Cardiac muscle cell (in vitro differentiated cells and primary cell): ENCODE measurements at places on chromosomes 2 and 18. TPM values are rescaled to one million over a fixed set of nuclear protein-coding genes. Genes with fewer than 3 reads are reported as not detected.

DNA sequence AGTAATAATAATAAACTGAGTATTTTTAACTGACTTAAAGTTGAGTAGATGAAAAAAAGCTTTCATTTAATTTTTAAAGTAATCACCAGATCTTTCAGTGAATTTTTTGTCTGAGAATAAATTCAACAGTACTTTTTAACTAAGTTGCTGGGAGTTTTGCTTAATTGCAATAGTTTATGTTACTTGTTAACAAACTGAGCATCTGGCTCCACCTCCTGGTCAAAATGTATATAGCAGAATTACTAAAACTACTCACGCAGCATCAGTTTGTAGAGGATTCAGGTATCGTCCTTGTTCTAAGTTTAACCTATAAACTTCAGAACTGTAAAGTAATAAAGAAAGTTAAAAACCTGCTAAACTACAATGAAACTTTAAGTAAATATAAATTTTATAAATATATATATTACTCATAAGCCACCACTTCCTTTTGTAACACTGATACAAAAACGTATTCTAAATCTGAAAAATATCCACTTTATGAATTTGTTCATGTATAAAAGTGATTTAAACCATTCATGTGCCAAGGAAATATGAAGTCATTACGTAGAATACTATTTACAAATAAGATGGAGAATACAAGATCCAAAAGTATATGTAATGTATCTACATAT is 21.3 kb downstream of the NOL10 start:
- H3K27ac ChIP-seq: no peak overlapping the region
- H3K4me3 ChIP-seq: no peak overlapping the region
- H3K4me1 ChIP-seq: no peaks in the 10 kb centered on the region
- H3K27me3 ChIP-seq: no peaks in the 10 kb centered on the region
- H3K36me3 ChIP-seq: peaks cover 17% of the 10 kb centered on the region
- peak; percentile 74 for DNase-seq

DNA sequence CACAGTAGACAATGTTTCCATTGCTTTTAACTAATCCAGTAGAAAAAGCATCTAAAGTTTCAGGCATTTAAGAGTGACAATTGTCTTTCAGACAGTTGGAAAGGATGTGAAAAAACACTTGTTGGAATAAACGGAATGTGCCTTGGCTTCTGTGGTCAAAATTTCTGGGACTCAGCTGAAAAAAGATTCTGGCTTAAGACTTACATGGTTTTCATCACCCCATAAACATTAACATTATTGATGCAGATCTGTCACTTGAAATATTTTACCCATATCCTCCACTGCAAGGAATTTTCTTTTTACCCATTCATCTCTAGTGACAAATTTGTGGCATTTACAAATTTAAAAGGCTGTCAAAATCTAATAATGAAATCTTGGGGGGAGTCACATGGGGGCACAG is 166.0 kb downstream of the SRBD1 start:
- H3K4me1 ChIP-seq: no peaks in the 10 kb centered on the region
- no peak overlapping the region for H3K4me3 ChIP-seq
- no peaks in the 10 kb centered on the region for H3K36me3 ChIP-seq
- H3K27me3 ChIP-seq: no peaks in the 10 kb centered on the region
- H3K27ac ChIP-seq: no peak overlapping the region

The FOXD4L1 gene
- total RNA-seq: 0.81 and 1.2 TPM in 2 replicates

GRCh38 chr2:81645745-81646301 is 1341.3 kb upstream of the LRRTM1 start:
- no peaks in the 10 kb centered on the region for H3K27me3 ChIP-seq
- H3K36me3 ChIP-seq: no peaks in the 10 kb centered on the region
- no peak for DNase-seq
- no peaks in the 10 kb centered on the region for H3K4me1 ChIP-seq
- H3K27ac ChIP-seq: no peak overlapping the region

- H3K27ac ChIP-seq: peak overlapping the region; percentile 78
- H3K4me3 ChIP-seq: no peak overlapping the region
- H3K4me1 ChIP-seq: peaks cover 34% of the 10 kb centered on the region
- no peaks in the 10 kb centered on the region for H3K27me3 ChIP-seq
- no peaks in the 10 kb centered on the region for H3K36me3 ChIP-seq
These were observed 315.7 kb downstream of the GBX2 start for GRCh38 chr2:235852526-235852920.

DNA sequence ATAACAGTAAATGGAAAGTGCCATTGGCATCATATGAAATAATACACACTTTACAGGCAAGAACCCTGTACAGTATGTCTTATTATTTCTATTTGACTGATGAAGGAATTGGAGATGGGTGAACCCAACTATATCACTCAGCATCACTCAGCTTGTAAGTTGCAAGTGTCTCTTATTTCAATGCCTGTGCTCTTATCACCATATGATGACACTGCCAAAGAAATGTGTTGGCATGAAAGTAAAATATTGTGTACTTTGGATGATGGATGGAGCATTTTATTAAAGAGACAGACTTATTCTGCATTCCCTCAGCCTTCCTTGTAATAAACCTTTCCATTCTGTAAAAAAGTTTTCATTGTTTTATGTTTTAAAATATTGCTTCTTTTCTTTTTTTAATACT is 927.5 kb upstream of the VRK2 start:
- no peak overlapping the region for H3K4me3 ChIP-seq
- DNase-seq: no peak
- no peaks in the 10 kb centered on the region for H3K4me1 ChIP-seq

The GNAL gene
- total RNA-seq: 10.4 and 13.3 TPM in 2 replicates

- no peaks in the 10 kb centered on the region for H3K4me1 ChIP-seq
- H3K27me3 ChIP-seq: no peaks in the 10 kb centered on the region
- no peaks in the 10 kb centered on the region for H3K36me3 ChIP-seq
- DNase-seq: no peak
- no peak overlapping the region for H3K4me3 ChIP-seq
These were observed 18.7 kb upstream of the NEMP2 start for GRCh38 chr2:190553254-190553653.

DNA sequence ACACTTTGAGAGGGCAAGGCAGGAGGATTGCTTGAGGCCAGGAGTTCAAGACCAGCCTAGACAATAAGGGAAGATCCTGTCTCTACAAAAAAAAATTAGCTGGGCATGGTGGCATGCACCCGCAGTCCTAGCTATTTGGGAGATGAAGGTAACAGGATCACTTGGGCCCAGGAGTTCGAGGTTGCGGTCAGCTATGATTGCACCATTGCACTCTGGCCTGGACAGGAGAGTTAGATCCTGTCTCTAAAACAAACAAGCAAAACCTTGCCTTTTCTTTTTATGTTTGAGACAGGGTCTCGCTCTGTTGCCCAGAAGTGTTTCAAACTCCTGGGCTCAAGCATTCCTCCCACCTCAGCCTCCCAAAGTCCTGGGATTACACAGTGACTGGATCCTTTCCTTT is 14.5 kb upstream of the THADA start:
- DNase-seq: no peak
- H3K36me3 ChIP-seq: no peaks in the 10 kb centered on the region
- no peak overlapping the region for H3K4me3 ChIP-seq
- peaks cover 4% of the 10 kb centered on the region for H3K4me1 ChIP-seq

The ABCG5 gene
- total RNA-seq: 0.18 TPM in 1 of 2 replicates, not detected in the other

DNA sequence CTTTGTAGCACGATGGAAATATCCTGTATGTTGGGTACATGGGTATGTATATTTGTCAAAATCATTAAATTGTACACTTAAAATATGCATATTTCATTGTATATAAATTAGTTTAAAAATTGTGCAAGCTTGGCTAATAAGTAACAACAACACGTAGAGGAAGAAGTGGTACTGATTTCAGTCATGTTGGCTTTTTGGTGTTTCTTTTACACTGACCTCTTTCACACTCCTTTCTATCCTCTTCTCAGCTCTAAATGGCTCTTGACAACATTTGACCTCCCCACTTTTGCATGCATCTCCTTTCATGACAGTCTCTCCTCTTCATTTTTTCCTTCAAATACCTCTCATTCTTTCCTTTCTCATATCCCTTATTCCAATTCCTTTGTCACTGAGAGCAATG is 801.4 kb upstream of the ZEB2 start:
- no peak overlapping the region for H3K4me3 ChIP-seq
- H3K27me3 ChIP-seq: no peaks in the 10 kb centered on the region
- DNase-seq: no peak
- no peak overlapping the region for H3K27ac ChIP-seq
- no peaks in the 10 kb centered on the region for H3K4me1 ChIP-seq
- no peaks in the 10 kb centered on the region for H3K36me3 ChIP-seq

The ELP2 gene
- 27.1 and 39.2 TPM in 2 replicates for total RNA-seq

- H3K4me1 ChIP-seq: no peaks in the 10 kb centered on the region
- no peaks in the 10 kb centered on the region for H3K36me3 ChIP-seq
- no peak for DNase-seq
- H3K27ac ChIP-seq: no peak overlapping the region
- no peak overlapping the region for H3K4me3 ChIP-seq
These were observed 32.5 kb downstream of the NABP1 start for GRCh38 chr2:191710411-191710900.

The ERICH2 gene
- total RNA-seq: 1.0 and 1.5 TPM in 2 replicates

The CAPN14 gene
- 0.21 and 0.39 TPM in 2 replicates for total RNA-seq

The GBX2 gene
- 0.89 TPM in 1 of 2 replicates, not detected in the other for total RNA-seq

DNA sequence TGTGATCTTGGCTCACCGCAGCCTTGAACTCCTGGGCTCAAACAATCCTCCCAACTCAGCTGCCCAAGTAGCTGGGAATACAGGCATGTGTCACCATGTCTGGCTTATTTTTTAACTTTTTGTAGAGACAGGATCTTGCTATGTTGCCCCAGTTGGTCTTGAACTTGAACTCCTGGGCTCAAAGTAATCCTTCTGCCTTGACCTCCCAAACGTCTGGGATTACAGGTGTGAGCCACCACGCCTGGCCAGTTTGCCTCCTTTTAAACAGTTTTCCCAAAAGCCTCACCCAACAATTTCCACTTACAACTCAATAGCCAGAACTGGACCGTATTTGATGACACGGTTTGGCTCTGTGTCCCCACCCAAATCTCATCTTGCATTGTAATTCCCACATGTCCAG is 300.9 kb upstream of the STON1 start:
- H3K36me3 ChIP-seq: no peaks in the 10 kb centered on the region
- H3K4me3 ChIP-seq: no peak overlapping the region
- no peak overlapping the region for H3K27ac ChIP-seq

The TAF4B gene
- 2.0 and 8.2 TPM in 2 replicates for total RNA-seq

The IL18RAP gene
- total RNA-seq: 0.09 TPM in 1 of 2 replicates, not detected in the other

- no peak overlapping the region for H3K27ac ChIP-seq
- no peak overlapping the region for H3K4me3 ChIP-seq
- H3K36me3 ChIP-seq: no peaks in the 10 kb centered on the region
- peaks cover 20% of the 10 kb centered on the region for H3K4me1 ChIP-seq
- no peaks in the 10 kb centered on the region for H3K27me3 ChIP-seq
- no peak for DNase-seq
These were observed 51.8 kb upstream of the CYRIA start for GRCh38 chr2:16717477-16717876.

The SLC4A3 gene
- total RNA-seq: 38.8 and 39.8 TPM in 2 replicates

- no peak for DNase-seq
- H3K4me1 ChIP-seq: no peaks in the 10 kb centered on the region
- H3K27ac ChIP-seq: no peak overlapping the region
- no peaks in the 10 kb centered on the region for H3K36me3 ChIP-seq
- no peaks in the 10 kb centered on the region for H3K27me3 ChIP-seq
These were observed 391.0 kb downstream of the SOX11 start for GRCh38 chr2:6083136-6083535.
